Uterus (tissue), 4 donors: ENCODE measurements at places on chromosomes 12 and 14.

DNA sequence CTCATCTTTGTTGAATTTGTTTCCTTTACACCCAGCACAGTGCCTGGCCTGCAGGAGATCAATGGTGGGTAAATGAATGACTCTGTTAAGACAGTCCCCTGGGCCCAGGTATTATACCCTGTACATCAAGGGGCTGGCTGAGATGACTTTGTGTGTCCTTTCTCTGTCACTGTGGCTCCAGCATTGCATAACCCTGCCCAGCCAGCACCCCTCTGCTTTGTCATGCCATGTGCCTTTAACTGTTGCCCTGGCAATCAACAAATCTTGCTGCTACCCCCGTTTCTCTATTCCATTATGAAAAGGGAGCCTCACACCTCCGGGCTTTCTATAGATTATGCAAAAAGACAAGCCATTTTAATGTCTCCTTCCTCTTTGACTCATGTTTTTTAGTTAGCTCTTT is 7.6 kb upstream of the FLVCR2 start:
- DNase-seq, result no peak

- DNase-seq, result no peak
Observed at GRCh38 chr12:24955389-24955788, 6.5 kb upstream of the BCAT1 start.

DNA sequence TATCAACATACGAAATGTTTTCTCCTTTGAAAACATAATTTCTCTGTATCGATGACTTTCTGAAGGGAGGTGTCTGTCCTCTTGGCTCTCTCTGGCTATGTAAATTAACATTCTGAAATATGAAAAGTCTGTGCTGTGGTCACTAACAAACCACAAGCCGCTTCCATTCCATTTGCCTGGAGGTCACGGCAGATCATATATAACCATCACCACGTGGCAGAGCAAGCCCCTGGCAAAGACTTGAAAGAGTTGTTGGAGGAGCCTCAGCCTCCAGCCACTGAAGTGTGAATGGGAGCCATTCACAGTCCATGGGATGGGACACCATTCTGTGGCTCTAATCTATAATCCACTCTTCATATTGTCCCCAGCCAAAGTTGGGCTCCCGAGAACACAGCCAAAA is 39.6 kb downstream of the CDKL1 start:
- no peak for DNase-seq

- DNase-seq, result no peak
Observed at GRCh38 chr12:64737539-64737938, 21.7 kb downstream of the GNS start.

- DNase-seq, result no peak
Observed at GRCh38 chr12:13251521-13251920, 55.0 kb downstream of the EMP1 start.

- DNase-seq, result no peak
Observed at GRCh38 chr12:118102070-118102469, 1.7 kb downstream of the VSIG10 start.

GRCh38 chr12:122099280-122099749 is 20.8 kb downstream of the MLXIP start:
- DNase-seq, result no peak

- no peak for DNase-seq
Observed at GRCh38 chr12:106145539-106146447, 7.0 kb upstream of the NUAK1 start.

DNA sequence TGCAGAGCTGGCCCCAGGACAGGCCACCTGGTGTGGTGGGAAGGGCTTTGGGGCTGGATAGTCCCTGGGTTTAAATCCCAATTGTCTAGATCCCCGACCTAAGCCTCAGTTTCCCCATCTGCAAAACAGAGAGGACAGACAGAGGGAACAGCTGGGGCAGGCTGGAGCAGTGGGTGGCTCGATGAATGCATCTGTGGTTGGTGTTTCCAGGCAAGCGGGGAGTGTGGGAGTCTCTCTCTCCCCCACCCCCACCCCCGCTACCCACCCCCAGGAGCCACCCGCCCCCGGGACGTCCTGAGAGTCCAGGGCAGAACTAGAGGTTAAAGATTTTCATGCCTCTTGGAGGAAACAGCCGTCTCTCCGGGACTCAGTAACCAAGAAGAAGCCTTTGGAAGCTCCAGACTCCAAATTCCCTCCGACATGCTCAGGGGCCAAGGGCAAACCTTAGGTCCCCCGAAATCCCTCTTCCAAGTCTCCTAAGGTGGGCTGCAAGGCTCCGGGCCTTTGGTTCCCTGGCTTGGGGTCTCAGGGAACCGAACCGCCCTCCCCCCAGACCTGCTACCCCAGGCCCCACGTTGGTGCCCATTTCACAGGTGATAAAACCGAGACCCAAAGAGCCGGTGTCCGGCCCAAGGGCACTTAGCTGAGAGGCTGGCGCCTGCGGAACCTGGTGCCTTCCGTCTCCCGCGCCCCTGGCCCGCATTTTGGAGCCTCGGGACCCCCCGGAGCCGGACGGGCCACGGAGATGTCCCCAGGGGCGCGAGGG is 474 bp downstream of the TRPV4 start:
- no peak for DNase-seq

DNA sequence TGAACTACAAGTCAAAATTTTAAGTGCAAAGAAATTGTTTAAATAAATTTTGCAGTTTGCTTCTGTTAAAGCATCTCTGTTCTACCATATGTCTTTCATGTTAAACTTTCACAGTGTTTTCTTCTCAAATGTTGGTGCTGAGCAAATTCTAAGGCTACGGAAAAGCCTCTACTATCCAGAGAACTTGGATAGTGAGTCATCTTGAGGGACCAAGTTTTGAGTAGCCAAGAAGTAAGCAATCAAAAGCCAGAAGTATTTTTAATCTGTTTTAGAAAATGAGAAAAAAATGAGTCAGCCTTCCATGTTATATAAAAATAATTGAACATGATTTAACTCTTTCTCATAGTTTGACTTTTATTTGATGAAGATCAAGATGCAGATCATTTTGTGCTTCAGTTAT is 3.3 kb downstream of the BRMS1L start:
- no peak for DNase-seq

DNA sequence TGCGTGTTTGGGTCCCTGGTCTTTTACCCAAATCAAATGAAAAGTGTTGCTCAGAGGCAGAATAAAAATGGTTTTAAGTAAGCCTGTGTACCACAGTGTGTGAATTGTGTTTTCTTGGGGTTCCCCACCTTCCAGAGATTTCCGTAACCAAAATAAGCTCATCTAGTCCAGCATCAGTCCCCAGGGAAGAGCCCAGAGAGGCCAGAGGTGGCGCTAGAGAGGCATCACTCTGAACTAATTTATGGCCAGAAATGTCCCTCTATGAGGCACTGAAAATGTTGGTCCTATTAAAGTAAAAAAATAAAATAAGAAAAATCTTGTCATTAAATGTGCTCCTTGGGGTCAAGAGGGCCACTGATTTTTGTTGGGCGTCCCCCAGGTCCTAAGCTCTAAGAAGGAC is 24.9 kb upstream of the PRKAB1 start:
- DNase-seq, result no peak

- no peak for DNase-seq
Observed at GRCh38 chr12:2250797-2251196, 198.0 kb downstream of the CACNA1C start.

GRCh38 chr12:76329159-76329558 is 19.1 kb downstream of the BBS10 start:
- DNase-seq, result no peak
